ENCODE measurements at places on chromosomes 1 and 21.

DNA sequence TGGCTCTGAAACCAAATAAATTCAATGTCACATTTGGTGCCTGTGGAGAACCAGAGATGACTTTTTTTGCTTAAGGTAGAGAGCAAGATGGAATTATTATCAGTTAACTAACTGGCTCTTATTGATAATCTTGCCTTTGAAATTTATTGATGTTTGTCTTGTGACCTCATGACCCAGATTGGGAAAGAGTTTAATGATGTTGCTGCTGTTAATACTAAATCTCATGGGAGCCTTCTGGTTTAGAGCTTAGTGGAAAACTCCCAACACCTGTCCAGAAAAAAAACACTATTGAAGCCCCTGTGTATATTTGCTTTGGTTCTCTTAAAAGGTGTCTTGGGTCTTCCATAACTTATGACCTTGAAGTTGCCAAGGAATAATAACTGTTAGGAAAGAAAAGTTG is 9.9 kb downstream of the CHTOP start:
- DNase-seq, result no peak

DNA sequence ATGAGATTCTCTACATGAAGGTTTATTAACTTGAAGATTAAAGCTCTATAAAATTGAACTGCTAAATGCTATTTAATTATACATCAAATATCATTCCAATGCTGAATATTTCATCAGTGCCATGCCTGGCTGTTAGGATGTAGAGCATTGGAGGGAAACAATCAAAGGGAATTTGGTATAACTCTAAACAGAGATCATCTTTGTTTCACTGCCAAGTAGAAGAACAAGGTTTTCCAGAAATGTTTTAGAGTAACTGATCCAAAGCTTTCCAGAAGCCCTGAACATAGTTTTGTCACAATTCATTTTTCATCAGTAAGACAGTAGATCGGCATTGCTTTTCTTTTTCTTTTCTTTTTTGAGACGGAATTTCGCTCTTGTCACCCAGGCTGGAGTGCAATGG is 5.9 kb upstream of the DSTYK start:
- DNase-seq, result no peak

DNA sequence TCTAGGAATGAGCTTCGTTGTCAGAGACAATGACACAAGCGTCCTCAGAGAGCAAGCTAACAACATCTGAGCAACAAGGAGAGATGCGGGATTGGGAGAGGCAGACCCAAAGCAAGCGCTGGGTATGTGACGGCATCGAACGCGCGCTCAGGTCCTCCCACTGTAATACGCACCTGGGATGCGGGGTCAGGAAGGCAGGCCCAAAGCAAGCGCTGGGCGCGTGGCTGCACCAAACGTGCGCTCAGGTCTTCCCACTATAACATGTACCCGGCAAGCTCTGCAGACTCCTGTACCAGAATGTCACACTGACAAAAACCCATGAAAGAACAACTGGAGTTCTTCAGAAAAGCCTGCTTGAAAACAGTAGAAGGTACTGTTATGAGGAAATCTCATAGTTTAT is 653.8 kb downstream of the SMYD3 start:
- no peak for DNase-seq

DNA sequence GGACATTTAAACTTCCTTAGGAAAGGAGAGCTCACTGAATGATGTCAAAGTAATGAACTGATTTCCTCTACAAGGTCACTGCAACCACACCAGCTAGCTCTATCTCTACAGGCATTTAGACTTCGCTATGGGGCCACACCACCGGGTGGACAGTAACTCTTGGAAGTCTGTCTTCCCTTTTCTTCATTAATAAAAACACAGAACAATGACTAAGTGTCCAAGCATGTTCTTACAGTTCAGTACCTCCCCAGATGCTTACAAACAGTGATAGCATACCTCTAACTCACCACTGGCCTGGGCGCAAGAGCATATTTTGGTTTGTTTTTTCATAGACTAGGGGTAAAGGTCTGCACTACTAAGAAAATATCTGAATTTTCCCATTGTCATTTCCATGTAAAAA is 54.6 kb downstream of the SIM2 start:
- DNase-seq, result no peak

GRCh38 chr21:33042812-33043211 is 17.1 kb downstream of the OLIG2 start:
- no peak for DNase-seq

DNA sequence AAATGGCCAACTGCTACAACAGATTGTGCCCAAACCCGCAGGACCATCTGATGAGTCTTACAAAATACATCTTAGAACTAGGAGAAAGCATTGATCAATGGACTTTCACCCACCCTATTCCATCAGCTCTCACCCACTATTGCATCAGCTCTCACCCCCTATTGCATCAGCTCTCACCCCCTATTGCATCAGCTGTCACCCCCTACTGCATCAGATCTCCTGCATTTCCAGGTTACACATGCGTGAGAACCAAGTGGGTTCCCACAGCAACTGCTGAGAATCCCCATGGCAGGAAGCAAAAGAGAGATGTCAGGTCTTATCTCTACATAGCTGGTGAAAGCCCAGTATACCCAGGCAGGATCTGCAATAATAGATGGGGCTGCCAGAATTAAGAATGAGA is 533.5 kb downstream of the LTN1 start:
- no peak for DNase-seq

DNA sequence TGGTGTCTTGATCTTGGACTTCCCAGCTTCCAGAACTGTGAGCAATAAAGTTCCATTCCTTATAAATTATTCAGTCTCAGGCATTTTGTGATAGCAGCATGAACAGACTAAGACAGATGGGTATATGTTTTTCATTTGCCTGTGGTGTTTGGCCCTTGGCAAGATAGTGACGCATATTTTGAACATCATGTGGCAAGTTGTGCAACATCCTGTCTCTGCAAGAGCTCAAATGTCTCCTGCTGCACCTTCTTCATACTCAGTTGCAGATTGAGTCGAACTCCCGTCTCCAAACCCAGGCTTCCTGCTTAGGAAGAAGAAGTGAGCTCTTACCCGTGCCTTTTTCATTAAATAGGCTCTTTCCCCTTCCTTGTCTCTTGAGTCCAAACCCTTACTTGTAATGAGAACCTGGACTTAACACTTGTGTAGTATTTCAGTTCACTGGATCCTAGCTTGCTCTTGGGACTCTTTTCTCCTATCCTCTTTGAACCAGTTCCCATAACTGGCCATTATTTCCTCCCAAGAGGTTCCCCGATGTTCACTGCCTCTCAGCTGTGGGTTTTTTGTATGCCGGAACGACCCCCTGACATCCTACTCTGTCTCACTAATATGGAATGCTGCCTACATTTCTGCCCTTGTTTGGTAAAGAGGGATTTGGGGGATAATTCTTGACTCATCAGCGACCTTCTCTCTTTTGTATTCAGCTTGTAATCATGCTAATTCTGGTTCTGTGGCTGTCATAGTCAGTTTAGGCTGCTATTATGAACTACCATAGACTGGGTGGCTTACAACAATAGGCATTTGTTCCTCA is 125.0 kb upstream of the KCNK2 start:
- DNase-seq, result no peak

DNA sequence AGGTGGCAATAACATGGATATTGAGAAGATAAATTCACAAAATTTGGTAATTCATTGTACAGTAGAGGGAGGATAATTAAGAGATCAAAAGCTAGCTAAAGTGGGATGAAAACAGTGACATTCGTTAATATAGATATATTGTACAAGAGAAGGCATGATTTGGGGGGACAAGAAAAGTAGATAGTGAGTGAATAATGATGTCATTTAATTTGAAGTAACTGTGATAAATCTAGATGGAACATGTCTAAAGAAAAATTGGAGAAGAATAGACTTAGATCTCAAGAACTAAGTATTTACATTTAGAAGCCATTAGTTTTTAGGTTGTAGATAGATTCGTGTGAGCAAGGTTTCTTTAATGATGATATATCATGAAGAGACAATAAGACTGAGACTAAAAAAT is 594.0 kb upstream of the RGS18 start:
- DNase-seq, result no peak

GRCh38 chr1:204445860-204446412 is 34.3 kb upstream of the PPP1R15B start:
- no peak for DNase-seq

DNA sequence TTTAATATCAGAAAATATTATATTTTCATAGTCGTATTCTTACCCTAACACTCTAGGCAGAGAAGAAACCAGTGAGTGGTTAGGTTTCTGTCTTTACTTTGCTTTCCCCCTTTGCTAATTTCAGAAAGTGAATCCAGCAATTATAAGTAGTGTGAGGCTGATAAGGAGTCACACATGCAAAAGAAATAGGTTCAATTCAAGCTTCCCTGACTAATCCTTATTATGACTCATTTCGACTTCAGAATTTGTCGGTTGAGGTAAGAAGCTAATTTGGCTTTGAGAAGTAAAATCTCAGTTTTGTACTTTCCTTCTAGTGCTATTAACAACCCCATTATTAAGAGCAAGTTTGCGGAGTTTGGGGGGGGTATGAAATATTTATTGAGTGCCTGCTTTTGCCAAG is 22.4 kb downstream of the ESRRG start:
- DNase-seq, result no peak

GRCh38 chr1:37161171-37161570 is 126.9 kb upstream of the GRIK3 start:
- DNase-seq, result no peak

- no peak for DNase-seq
These were observed 69.5 kb upstream of the SSX2IP start for GRCh38 chr1:84759756-84760155.

DNA sequence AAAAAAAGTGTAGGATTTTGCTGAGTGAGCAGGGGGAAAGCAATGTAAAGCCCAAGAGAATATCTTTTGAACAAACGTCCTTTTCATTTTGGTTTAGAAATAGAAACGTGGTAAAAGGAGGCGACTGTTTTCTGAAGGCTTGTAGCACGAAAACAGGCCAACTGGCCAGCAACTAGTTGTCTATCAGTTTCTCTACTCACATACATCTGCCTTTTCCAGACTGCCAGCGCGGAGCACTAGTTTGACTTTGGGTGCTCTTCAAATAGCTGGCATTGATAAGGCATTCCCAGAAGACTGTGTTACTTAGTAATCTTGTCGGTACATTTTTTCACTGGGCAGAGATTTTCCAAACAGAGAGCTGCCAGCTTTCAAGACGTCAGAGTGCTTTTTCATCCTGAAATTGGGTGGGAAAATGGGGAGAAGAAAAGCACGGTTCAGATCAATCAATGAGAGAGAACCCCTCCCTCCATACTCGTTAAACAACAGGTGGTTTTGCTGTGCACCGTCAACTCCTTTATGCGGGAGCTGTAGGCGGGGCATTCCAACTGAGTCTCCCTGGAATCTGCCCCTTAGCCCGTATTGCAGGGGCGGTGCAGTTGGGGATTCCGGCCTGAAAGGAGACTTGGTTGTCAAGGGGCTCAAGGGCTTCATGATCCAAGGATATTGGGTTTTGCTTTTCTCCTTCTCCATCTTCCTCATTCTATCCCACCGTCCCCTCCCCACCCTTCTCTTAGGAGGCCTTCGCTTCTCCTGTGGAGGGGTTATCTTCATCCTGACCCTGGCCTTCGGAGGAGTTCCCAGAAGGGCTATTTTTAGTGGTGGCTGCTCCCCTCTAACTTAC is 884 bp upstream of the LRRC8C start:
- DNase-seq, result no peak

DNA sequence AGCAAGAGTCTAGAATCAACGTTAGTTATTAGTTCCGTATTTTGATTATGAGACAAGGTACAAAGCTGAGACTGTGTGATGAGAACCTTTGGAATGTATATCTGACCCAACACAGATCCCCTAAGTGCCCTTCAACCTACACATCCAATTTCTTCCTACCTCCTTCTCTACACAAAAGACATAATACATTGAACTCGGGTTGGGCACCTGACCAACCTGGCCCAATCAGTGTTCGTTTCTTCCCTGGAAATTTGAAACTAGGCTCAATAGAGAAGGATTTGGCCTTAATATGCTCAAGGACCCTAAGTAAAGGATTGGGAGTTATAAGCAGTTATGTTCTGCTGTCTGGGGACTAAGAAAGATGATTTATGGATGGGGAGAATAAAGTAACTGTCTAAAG is 12.1 kb downstream of the ITSN1 start:
- no peak for DNase-seq

GRCh38 chr21:32914424-32915039 is 111.2 kb upstream of the OLIG2 start:
- no peak for DNase-seq

- no peak for DNase-seq
These were observed 20.1 kb upstream of the S100A10 start for GRCh38 chr1:152013664-152014237.

GRCh38 chr1:37477198-37477931 is 3.0 kb downstream of the ZC3H12A start:
- no peak for DNase-seq

DNA sequence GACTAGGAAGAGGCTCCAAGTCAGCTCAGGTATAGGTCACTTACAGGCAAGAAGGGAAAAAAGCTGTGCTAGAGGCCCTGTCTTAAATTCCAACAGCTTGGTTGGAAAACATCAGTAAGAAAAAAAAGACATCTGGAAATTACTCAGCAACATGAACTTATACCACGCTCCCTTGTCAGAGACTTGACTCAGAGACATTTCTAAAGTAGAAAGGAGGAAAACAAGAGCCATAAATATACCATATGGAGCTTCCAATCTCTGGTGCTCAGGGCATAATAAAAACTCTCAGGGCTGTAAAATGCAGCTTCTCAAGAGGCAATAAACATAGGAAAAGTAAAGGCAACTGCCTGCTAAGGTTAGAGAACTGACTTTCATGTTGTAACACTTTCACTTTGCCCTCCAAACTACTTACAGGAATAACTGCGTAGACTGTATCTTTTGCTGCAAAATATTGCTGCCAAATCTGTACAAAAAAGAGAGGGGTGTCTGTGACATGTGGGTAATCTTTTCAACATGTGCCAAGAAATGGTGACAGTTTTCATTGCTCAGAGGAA is 14.7 kb downstream of the ATPAF1 start:
- DNase-seq, result no peak

- DNase-seq, result no peak
These were observed 86.8 kb upstream of the ARHGAP29 start for GRCh38 chr1:94324178-94324544.

GRCh38 chr1:3869751-3870301 is 12.6 kb downstream of the DFFB start:
- DNase-seq, result no peak

GRCh38 chr1:66624412-66625060 is 90.6 kb downstream of the SGIP1 start:
- no peak for DNase-seq

GRCh38 chr1:209307846-209308245 is 275.7 kb upstream of the CAMK1G start:
- no peak for DNase-seq

DNA sequence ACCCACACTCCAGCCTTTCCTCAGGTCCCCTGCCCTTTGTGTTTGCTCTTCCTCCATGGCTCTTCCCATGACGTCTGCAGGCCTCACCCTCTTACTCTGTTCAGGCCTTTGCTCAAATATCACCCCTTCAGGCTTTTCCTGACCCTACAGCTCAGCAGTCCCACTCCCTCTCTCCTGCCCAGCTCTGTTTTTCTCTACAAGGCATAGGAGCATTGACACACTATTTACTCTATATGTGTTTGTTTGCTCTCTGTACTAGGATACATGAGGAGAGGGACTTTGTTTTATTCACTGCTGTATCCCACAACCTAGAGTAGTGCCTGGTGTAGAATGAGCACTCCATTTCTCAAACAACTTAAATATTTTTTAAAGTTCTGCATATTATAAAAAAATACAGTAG is 107.4 kb upstream of the COA6 start:
- no peak for DNase-seq
